Activated naive CD8-positive, alpha-beta T cell treated with anti-CD3 and anti-CD28 coated beads, Interleukin-2, amount 10 ng/mL, durations not matched to agents 7 days and 5 days (primary cell): ENCODE measurements at places on chromosomes 4 and X.

DNA sequence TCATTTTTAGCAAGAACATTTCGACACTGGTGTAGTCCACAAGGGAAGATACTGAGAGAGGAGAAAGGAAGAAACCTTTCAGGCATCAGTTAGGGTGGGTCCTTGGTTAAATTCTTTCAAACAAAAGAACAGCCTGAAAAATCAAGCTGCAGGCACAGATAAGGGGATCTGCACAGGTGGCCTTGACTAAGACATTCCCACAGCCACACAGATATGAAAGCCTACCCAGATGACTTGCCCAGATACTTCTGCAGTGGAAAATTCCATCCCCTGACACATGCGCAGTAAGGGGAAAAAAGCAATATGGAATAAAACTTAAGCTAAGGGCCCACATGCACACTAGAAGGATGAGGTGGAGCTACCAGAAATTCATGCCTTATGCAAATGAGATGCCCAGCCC lies 8.9 kb upstream of the TMEM165 start:
- DNase-seq, result no peak

DNA sequence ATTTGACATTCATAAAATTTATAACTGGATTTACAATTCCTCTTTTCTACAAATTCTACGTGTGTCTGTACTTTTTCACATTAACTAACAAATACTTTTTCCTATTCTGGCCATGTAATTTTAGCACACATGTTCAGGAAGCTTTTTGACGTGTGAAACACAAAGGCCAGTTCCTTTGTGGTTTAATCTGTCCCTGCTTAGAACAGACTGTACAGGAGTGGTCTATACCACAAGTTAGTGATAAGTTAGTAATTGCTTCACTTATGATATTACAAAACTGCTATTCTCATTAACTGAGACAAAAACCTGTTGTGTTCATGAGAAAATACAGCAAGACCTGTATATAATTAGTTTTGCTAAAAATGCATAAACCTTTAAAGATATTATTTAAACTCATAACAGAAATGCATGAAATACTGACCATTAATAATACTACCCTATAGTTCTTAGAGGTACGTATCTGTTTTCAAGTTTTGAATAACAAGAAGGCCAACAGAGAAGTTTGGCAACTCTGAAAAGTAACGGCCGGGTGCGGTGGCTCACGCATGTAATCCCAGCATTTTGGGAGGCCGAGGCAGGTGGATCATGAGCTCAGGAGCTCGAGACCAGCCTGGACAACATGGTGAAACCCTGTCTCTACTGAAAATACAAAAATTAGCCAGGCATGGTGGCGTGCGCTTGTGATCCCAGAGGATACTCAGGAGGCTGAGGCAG lies 13.7 kb upstream of the AREG start:
- DNase-seq, result no peak

GRCh38 chrX:10158279-10159144 lies 1.7 kb downstream of the CLCN4 start:
- no peak for DNase-seq

- no peak for DNase-seq
Observed at GRCh38 chr4:57504139-57504538, 394.0 kb upstream of the IGFBP7 start.

DNA sequence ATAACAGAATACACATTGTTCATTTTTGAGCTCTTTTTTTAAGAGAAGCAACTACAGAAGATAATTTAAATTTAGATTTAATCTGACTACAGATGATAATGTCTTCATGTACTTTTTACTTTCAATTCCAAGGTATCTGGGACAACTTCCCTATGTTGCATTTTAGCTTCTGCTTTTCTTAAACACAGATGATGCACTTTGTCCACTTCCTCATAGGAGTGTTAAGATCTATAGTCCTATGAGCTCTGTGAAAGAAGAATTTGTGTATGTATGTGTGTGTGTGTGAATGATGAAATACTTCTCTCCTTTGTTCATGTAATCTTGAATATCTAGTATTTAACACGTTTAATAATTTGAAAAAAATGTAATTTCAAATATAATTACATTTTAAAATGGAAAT lies 5.3 kb upstream of the FHIP1A start:
- no peak for DNase-seq

GRCh38 chrX:71466979-71467523 lies 65.9 kb upstream of the OGT start:
- no peak for DNase-seq

GRCh38 chr4:132759199-132759780 lies 389.8 kb upstream of the PCDH10 start:
- no peak for DNase-seq

- DNase-seq, result no peak
Observed at GRCh38 chr4:188879598-188879997, 740.4 kb downstream of the TRIML1 start.

DNA sequence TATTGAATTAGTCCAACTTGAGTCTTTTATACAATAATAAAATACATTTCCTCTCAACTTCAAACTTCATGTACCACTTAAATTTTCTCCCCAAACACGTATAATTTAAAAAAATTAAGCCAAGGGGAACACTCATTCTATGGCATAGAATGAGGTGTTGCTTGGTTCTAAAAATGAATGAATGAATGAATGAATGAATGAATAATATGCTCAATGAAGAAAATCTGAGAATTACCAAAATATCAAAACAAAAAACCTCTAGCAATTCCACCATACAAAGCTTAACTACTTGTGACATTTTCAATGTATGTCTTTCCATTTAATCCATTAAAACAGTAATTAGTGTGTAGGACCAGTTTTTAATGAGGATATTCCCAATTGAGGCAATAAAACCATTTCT lies 62.7 kb upstream of the PLAC8 start:
- no peak for DNase-seq

DNA sequence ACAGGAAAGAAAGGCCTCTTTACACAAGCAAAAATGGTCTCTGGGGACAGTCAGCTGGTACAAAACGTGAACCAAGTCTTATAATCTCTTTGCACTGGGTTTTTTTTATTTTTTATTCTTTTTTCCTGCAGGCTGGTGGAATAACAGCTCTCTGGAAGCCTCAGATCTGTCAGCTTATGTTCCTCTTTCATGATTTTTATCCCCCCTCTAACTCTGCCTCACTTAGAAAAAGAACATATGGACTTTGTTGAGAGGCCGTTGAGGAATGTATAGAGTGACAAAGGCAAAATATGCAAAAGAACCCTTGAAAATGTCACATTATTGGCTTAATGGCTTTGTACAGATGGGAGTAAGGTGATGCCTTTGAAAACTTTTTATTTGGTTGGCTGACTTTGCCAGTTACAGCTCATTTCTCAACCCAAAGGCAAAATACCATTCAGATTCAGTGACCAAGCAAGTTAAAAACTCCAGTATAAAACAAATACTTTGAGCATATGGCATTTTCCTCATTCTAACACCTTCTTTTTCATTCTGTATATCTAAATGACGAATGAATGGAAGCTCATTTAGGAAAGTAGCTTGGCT lies 111.1 kb downstream of the RNF150 start:
- DNase-seq, result no peak
